Activated naive CD8-positive, alpha-beta T cell treated with anti-CD3 and anti-CD28 coated beads, Interleukin-2, amount 10 ng/mL, durations not matched to agents 7 days and 5 days (primary cell): ENCODE measurements at places on chromosomes 11 and 22.

- no peak for DNase-seq
Measured at GRCh38 chr11:107721207-107721606, 9.4 kb upstream of the SLN start.

DNA sequence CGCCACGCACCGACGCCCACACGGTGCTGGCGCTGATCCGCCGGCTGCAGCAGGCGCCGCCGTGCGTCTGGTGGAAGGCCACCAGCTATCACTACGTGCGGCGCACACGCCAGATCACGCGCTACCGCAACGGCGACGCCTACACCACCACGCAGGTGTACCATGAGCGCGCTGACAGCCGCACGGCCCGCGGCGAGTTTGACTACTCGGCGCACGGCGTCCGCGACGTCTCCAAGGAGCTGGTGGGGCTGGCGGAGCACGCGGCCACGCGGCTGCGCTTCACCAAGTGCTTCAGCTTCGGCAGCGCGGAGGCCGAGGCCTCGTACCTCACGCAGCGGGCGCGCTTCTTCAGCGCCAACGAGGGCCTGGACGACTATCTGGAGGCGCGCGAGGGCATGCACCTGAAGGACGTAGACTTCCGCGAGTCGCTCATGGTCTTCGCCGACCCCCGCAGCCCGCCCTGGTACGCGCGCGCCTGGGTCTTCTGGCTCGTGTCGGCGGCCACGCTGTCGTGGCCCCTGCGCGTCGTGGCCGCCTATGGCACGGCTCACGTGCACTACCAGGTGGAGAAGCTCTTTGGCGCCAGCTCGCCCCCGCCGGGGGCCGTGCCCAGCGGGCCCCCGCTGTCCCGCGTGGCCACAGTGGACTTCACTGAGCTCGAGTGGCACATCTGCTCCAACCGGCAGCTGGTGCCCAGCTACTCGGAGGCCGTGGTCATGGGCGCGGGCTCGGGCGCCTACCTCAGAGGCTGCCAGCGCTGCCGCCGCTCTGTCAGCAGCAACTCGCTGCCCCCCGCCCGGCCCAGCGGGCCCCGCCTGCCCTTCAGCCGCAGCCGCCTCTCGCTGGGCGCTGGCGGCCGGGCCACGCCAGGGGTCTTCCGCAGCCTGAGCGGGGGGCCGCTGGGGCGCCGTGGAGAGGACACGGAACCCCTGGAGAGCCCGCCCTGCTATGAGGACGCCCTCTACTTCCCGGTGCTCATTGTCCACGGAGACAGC is 3.2 kb downstream of the TMEM151A start:
- DNase-seq: no peak

DNA sequence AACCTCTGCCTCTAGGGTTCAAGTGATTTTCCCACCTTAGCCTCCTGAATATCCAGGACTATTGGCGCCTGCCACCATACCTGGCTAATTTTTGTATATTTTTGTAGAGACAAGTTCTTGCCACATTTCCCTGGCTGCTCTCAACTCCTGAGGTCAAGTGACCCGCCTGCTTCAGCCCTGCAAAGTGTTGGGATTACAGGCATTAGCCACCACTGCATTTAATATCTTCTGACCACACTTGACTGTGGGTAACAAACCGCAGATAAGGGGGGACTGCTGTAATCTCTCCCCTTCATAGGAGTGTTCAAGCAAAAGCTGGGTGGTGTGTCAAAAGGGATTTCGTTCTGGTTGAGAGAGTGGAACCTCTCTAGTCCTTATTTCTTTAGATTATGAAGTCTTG is 53.4 kb downstream of the GRAMD1B start:
- no peak for DNase-seq

DNA sequence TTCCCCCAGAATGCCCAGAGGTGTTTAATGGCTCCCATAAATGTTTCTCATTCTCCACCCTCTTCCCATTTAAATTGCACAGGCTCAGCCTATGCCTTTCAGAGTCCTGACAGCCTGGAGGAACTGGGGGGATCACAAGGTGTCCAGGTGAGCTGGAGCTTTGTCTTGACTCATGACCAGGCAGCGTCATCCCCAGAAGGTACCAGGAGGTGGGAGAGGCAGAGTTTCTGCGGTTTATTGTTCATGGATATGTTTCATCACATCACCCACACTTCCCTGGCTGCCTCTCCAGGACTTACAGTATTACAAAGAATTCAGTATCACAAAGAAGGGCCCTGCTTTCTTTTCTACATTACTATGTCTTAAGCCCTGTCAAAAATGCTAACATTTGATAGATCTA is 103.2 kb upstream of the GALNT18 start:
- no peak for DNase-seq

GRCh38 chr11:65157336-65157735 is 12.7 kb upstream of the SPDYC start:
- no peak for DNase-seq
